ENCODE measurements at places on chromosomes 16 and 17.

- DNase-seq, result no peak
These were observed 6.3 kb downstream of the TERF2IP start for GRCh38 chr16:75653922-75654321.

GRCh38 chr17:47907932-47908562, 12.0 kb downstream of the SP2 start:
- peak; percentile 17 for DNase-seq

DNA sequence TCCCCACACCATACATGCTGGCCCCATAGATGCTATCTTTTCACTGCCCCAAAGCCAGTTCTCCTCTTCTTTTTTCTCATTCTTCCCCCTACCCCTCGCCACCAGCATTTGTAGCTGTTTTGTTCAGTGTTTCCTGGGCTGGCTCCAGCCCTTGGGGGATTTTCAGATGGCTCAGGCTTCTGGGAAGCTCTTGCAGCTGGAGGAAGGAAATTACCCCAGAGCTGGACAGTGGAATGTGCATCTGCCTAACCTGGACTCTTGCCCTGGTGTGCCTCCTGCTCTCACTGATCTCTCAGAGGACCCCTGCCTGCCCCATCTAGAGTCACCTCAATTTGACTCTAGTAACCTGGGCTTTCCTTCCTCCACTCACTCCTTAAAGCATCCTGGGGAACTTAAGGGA, 82.8 kb downstream of the MYH13 start:
- DNase-seq, result no peak

- DNase-seq, result no peak
These were observed 8.5 kb upstream of the ICAM2 start for GRCh38 chr17:64028874-64029464.

DNA sequence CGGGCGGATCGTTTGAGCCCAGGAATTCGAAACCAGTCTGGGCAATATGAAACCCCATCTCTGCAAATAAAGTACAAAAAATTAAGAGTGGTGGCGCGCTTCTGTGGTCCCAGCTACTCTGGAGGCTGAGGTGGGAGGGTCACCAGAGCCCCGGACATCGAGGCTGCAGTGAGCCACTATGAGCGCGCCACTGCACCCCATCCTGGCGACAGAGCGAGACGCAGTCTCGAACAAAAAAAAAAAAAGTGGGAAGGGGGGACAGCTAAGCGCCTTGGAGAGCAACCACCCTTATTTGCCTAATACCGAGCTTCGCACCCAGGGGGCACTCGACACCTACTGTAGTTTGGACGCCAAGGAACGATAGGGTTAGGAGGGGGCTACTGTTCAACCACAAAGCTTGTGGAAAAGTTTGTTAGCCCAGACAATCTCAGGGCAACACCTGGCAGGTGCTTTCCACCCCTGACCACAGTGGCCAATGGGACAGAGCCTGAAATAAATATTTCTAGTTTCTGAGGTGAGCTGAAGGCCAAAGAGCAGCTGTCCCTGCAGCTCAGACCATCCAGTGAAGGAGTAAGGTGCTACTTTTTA, 847 bp upstream of the PSMC3IP start:
- peak; percentile 84 for DNase-seq

GRCh38 chr17:69122065-69122464, 19.6 kb downstream of the ABCA6 start:
- no peak for DNase-seq

- no peak for DNase-seq
These were observed 895.8 kb upstream of the SOX9 start for GRCh38 chr17:71224824-71225575.

DNA sequence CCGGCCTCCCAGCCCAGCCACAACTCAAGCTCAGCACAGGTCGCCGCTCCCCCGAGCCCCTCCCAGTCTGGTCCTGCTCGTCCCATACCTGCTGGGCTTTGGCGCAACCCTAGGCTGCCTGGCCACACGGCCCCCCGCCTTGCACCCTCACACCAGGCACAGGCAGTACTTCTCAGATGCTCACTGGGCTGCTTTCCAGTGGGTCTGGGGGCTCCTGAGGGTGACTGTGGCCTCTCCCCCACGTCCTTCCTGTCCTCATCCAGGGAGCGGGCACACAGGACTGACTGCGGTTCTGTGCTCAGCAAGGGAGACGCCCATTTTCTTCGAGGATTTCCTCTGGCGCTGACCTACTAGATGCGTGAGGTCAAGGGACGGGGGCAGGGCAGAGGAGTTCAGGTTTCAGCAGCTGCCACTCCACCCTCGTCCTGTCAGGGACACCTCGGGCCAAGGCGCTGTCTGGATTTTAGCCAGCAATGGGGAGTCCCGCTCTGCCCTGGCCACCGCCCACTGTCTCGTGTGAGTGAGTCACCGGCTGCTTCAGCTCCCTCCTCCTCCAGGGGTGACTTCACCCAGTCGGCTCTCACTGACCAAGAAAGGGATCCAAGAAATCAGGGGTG, 115.8 kb downstream of the NPIPB11 start:
- peak; percentile 81 for DNase-seq

- DNase-seq, result peak; percentile 80
These were observed 45.4 kb downstream of the STH start for GRCh38 chr17:46044286-46044928.

Measured in HL-60 (cell line).